ENCODE measurements at places on chromosomes 13 and 19.

- DNase-seq, result no peak
Measured at GRCh38 chr13:102328909-102329308, 72.9 kb downstream of the FGF14 start.

- peak; percentile 43 for DNase-seq
Measured at GRCh38 chr13:50387051-50387581, 371.9 kb downstream of the KCNRG start.

DNA sequence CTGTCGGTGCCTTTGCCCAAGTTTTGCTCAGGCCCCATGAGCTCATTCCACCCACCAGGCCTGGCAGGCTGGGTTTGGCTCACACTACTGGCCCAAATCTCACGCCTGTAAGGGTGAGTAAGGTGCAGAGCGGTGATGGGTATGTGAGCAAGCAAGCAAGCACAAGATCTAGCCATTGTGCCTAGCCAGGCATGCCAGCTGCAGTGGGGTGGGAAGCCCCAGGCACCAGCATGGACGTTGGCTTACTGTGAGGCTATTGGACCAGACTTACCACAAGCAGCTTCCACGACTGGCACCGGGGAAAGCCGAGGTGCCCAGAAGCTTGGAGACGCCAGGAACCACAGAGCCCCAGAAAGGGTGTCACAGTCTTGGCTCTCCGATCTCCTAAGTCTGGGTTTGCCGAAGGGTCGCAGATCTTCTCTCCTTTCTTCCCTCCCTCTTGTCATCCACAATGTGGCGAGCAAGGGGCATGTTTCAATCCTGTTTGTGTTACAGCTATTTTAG is 2659.4 kb upstream of the PCDH20 start:
- DNase-seq, result no peak

GRCh38 chr19:57465680-57466381 is 8.9 kb upstream of the VN1R1 start:
- peak; percentile 38 for DNase-seq

- DNase-seq, result no peak
Measured at GRCh38 chr19:36773223-36773579, 594 bp upstream of the ZNF850 start.

- no peak for DNase-seq
Measured at GRCh38 chr19:45179072-45179891, 698 bp downstream of the BLOC1S3 start.

DNA sequence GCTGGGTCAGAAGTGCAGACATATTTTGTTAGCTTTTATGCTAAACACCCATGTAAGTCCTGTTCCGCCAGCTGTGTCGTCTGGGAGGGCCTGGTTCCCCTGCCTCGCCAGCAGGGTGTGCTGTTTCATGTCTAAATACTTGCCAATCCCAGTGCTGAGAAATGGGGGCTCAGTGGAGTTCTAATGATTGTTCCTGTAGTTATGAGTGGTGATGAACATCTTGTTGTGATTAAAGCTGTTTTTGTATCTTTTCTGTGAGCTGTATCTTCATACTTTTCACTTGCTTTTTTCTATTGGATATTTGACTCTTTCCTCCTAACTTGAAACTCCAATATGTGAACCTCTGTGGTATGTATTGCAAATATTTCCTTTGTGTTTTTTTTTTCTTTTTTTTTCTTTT is 32.7 kb downstream of the KDM4B start:
- DNase-seq, result no peak

DNA sequence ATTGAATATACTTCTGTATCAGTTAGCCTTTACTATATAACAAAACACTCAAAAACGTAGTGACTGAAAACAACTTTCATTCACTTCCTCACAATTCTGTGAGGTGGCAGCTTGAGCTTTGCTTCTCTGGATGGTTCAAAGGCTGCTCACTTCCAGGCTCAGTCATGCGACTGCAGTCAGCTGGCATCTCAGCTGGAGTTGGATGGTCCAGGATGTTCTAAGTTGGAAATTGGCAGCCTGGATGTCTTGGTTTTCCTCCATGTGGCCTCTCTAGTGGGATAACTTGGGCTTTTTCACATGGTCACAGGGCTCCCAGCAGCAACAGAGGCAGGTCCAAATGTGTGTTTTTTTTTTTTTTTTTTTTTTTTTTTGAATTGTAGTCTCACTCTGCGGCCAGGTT is 204.4 kb downstream of the LACC1 start:
- no peak for DNase-seq

DNA sequence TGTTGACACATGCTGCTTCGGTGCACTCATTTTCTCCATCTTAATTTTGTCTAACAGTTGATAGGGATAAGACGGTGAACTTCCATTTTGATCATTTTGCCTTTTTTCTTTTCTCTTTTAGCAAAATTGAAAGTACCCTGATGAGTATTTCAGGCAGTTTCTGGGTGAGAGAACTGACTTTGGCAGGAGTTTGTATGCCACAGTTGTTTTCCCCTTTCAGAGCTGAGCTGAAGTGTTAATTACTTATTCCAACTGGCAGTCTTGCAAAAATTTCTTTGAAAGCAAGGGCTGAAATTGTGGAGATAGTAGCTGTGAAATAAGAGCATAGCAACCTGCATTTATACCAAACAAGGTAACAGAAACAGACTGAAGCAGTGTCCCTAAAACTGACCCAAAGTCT is 180.2 kb downstream of the SLITRK5 start:
- no peak for DNase-seq

DNA sequence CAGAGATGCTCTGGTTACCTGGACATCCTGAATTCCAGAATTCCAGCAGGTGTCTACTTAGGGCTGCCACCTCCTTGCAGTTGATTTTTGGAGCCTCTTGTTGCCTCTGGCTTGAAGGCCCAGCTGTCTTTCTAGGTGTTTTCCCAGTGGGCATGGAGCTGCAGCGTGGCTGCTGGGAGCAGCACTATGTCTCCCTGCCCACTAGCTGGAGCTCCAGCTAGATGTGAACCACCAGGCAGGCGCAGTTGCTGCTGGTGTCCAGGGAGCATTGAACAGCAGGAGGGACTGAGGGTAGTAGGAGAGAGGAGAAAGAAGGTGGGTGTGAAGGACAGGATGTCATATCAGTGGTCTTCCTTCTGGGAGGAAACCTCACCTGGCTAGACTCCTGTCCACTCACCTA is 9.9 kb upstream of the SELENOW start:
- DNase-seq, result no peak

DNA sequence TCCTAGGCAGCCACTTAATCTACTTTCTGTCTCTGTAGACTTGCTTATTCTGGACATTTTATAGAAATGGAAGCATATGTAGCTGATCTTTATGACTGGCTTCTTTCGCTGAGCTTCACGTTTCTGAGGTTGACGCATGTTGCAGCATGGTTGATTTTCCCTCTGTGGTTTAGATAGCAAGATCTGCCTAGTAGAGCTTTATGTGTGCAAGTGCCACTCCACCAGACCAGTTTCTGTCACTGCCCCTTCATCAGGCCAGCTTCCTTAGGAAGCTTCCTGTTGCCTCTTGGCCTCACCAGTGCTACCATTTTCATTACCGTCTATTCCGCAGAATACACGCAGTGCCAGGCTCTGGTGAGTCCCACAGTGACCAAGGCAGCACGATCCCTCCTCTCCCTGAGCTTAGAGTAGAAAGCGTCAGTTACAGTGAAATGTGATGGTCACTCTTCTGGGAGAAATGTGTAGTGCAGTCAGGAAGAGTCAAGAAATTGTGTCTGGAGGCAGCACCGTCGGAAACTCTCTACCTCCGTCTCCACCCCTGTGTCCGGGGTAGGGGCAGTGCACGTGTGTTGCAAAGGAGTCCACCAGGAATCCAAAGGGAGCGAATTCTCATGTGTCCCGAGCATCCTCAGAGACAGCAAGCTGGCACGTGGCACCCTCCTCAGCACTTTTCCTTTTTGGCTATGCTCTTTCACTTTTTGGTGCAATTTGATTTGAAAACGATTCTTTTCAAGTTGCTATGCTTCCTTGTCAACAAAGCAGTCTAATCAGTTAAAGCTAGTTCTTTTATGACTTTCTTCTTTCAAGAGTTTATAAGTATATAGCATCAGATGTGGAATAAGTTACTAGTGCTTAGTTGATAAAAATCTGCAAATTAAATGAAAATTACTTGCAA is 45.4 kb upstream of the GPR183 start:
- no peak for DNase-seq

DNA sequence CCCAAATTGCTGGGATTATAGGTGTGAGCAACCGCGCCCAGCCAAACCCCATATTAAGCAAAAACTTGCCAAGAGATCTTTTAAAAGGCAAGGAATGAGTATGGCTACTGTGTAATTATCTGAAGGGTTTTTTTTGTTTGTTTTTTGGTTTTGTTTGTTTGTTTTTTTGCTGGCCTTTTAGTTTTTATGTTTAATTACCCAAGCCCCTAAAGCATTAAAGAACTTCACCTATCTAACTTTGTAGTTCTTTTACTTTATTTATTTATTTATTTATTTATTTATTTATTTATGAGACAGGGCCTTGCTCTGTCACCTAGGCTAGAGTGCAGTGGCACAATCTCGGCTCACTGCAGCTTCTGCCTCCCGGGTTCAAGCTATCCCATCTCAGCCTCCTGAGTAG is 40.3 kb upstream of the GARRE1 start:
- DNase-seq, result no peak

DNA sequence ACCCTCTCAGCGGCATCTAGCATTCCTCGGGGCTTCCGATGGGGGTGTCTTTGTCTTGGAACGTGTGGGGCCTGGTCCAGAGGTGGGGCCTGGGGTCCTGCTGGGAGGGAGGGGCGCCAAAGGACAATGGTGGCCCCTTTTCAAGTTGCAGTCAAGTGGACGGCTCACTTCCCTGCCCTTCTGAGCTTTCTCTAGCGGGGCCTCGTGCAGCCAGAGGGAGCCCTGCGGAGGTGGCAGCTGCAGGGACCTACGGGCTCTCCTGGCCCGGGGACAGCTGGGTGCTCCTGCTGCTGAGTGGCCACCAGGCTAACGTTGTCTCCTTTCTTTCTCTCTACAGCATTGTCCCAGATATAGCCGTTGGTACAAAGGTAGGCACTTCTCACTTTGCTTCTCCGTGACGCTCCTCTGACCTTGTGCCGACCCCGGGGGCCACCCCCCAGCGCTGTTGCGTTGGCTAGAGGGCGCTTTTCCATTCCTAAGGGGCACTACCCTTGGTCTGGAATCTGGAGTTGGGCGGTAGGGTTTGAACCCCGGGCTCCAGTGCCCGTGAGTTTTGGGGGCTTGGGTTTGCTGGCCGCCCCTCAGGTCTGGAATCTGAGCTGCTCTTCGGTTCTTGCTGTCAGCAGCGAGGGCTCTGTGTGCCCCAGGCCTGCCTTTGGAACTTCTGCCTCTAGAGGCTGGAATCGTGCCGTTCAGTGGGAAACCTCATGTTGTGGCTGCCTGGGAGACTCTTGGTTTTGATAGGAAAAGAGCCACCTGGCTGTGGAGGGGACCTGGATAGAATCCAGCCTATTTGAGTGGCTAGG is 2.0 kb downstream of the PTBP1 start:
- DNase-seq, result peak; percentile 23

- no peak for DNase-seq
Measured at GRCh38 chr19:18501832-18502231, 20.0 kb downstream of the ELL start.
